ENCODE measurements at places on chromosomes 11 and 22.

GRCh38 chr11:65640483-65641296, 2.8 kb downstream of the SIPA1 start:
- DNase-seq: peak; percentile 52

DNA sequence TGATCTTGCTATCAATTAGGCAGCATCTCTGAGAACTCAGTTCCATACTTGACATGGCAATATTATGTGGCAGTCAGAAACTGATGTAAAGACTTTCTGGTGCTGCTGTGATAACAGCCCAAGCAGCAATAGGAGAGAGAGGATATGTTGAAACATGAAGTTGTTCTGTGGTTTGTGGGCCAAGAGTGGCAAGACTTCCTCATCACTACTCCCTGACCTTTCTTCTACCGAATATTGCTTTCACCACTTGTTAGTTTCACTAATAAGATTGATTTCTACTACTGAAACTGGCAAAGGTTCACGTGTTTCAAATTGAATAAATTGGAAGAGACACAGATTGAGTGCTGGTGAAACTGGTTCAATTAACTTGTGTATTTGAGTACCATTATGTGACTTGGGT, 852.6 kb upstream of the RAG2 start:
- no peak for DNase-seq

GRCh38 chr11:37727371-37727770, 1129.3 kb upstream of the RAG2 start:
- DNase-seq: no peak

DNA sequence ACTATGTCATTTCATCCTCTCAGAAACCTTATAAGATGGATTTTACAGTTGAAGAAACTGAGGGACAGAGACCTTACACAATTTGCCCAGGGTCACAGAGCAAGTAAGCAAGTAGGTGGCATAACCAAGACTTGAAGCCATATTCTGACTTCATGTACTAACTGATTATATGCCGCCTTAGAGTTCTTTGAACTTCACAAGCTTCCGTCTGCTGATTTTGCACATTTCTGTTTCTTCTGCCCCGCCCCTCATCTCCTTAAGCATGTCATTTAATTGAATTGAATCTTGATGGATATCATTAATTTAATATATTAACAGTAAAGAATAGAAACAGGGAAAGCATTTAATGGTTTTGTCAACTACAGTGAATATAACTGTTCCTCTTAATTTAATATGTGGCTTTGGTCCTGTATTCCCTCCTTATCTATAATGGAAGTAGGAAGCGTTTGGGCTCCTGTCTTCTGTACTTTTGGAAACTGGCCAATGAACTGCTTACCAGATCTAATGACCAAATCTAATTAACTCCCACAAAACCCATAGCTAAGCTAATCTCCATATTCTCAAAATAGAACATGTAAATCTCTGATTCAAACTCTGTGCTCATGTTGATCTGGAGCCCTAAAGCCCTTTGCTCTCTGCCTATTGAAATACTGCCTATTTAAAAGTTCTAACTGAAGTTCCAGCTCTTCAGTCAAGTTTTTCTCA, 30.4 kb downstream of the SIK2 start:
- no peak for DNase-seq

DNA sequence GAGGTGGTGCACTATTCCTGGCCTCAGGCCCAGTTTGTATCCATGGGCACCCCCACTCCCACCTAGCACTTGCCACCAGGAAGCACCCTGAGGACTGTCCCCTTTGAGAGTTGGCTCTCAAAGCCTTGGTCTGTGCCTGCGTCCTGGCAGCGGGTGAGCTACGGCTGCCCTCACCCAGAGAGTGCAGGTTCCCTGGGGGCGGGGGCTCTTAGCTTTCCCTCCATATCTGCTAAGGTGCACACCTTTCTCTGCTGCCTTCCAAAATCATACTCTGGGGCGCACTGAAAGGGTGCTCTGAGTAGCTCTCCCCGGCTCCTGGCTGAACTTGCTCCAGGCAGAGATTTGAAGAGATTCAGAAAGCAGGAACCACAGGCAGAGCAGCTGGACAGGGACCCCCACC, 7.1 kb downstream of the KCNQ1 start:
- no peak for DNase-seq

DNA sequence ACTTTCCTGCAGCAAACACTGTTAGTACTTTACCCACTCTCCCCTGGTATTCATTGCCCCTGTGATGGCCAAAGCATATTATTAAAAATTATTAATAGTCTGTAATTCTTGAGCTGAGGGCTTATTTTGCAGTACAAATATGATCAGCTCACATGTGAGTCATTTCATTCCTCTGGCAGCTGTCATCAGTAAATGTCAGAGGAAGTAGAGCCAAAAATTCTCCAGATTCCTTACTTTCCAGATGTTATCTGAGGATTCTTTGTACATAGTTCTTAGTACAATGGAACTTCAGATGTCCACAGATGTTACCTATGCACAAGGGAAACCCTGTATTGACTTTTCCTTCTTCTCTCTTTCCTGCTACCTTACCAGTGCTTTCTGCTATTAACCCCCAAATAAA, 12.5 kb downstream of the OR5B3 start:
- DNase-seq: no peak

GRCh38 chr22:46183733-46184132, 33.4 kb downstream of the PPARA start:
- no peak for DNase-seq

- DNase-seq: no peak
These were observed 33.7 kb downstream of the RNF121 start for GRCh38 chr11:71962428-71963038.

DNA sequence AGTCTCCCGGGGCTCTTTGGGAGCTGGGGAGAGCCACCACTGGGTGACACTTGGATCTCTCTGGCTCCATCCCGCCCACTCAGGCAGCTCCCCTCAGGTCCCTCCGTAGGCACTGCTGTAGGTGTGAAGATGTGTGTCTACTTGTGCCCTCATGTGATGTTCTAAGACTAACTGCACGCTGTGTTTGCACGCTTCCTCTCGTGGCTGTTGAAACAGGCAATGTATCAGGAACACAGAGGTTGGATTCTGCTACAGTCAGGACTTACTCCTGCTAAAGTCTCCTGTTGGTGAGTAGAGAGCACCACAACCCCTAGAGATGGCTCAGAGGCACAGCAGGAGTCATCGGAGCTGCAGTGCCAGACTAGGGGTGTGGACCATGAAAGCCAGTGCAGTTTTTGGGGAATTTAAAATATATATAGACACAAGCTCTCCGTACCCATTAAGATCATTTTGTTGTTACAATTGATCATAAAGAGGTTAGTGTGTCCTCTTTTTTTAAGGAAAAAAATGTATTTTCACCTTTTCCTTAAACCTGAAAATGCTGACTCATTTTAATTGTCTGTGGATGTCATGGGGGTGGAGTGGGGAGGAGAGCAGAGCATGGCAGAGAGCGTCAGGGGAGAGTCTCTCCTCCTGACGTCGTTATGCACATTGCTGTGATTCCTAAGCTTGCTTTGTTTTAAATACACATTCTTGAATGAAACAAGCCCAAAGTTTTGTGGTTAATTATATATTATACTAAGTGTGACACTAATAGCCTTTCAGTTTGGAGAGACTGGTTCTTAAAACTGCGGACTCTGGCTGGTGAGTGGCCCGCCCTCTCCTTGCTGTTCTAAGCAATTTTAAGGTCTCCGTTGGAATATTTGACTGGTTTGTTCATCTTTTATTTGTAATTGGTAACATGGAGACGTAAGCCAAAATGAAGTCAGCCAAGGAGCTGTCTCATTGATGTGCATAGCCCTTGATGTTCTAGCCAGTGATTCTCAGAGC, 16.2 kb upstream of the CTTN start:
- no peak for DNase-seq

GRCh38 chr11:30388957-30389356, 66.1 kb downstream of the ARL14EP start:
- DNase-seq: no peak

DNA sequence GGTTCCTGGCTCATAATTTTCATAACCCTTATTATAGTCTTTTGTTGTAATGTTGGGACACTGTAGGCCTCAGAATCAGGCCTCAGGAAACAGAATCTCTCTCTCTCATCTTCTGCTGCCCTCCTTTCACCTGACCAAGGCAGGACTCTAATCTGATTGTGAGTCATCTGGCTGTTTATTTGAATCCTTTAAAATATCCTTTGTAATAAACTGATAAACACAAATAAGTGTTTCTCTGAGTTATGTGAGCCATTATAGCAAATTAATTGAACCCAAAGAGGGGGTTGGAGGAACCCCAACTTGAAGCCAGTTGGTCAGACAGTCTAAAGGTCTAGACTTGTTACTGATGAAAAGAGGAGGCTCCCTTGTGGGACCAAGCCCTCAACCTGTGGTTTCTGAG, 30.6 kb downstream of the ACER3 start:
- DNase-seq: no peak

DNA sequence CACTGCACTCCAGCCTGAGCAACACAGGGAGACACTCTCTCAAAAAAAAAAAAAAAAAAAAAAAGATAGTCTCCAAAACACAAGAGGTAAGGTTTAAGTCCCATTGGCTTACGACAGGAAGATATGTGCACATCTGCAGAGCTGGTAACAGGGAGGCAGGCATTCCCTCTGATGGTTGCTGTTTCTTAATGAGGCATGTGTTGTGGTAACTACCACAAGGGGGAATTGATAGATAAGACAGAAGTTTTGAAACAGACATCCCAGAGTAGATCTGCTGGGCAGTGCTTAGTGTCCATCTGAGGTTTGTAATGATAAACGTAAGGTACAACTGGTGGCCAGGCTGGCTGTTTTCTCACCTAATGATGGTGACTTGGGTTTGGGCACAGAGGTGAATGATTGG, 4.7 kb downstream of the EIF1AD start:
- no peak for DNase-seq

DNA sequence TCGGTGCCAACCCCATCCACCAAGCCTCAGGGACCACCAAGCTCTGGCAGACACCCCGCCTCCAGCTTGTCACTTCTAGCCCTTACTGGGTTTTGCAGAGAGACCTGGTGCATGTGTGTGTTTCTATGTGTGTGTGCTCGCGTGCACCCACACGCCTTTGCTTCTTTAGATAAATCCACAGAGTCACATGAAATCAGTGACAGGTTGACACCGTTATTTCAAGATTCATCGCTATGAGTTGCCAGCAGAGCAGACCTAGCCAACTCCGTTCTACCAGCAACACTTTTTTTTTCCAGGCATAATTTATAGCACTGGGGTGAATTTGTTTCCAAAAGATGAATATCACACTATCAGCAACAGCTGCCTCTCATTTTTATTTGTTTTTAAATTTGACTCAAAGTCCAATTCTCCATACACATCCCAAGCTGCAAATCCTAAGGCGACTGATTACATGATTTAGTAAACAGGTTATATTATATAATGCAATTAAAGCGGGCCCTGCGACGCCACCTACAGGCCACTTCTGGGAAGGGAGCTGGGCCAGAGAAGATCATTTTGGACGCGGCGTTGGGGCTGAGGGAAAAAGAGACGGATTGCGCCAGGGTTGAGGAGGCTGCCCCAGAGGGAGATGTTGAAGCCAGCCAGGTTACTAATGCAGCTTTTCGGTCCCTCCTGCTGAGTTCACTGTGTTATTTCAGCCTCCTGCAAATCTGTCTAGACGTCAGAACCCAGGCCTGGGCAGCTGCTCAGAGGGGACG, 150.5 kb downstream of the FEZ1 start:
- peak; percentile 61 for DNase-seq

- no peak for DNase-seq
These were observed 5.0 kb upstream of the MRPL11 start for GRCh38 chr11:66443602-66444001.

GRCh38 chr11:23873406-23873805, 623.4 kb upstream of the LUZP2 start:
- DNase-seq: no peak

GRCh38 chr11:115920841-115921480, 416.7 kb upstream of the CADM1 start:
- DNase-seq: no peak

GRCh38 chr11:117510646-117511045, 183.0 kb downstream of the CEP164 start:
- no peak for DNase-seq

- DNase-seq: no peak
These were observed 68.5 kb downstream of the ARFGAP2 start for GRCh38 chr11:47108214-47108613.

GRCh38 chr22:48161298-48161697, 1398.8 kb downstream of the TBC1D22A start:
- DNase-seq: no peak

- DNase-seq: no peak
These were observed 82.3 kb downstream of the RASSF10 start for GRCh38 chr11:13091373-13091772.

GRCh38 chr11:107991868-107992414, 16.8 kb upstream of the CUL5 start:
- DNase-seq: no peak

GRCh38 chr22:37169406-37169805, 18.6 kb downstream of the C1QTNF6 start:
- no peak for DNase-seq

DNA sequence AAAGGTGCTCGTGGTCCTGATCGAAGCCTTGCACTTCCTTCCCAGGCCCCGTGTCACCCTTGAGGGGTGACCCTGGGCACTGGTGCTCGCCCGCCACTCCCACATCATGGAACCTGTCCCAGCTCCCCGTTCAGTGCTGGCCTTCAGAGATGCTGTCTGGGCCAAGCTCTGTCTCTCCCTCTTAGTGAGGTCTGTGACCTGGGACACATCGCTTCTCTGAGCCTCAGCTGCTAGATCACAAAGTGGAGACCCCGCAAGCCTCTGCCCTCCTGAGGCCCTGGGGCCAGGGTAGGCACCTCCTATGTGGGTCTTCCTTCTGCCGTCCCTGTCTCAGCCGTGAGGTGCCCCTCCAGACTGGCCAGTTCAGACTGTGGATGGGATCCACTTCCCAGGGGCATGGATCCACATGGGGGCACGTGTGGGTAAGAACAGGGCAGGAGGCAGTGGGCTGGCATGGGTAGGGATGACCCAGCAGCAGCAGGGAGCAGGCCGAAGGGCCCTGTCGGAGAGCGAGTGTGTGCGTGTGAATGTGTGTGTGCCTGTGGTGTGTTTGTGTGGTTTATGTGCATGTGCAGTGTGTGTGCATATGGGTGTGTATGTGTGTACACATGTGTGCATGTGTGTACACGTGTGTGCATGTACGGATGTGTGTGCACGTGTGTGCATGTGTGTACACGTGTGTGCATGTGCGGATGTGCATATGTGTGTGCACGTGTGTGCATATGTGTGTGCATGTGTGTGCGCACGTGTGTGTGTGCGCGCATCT, 1073.7 kb downstream of the BRD1 start:
- DNase-seq: no peak

GRCh38 chr22:22759889-22760546, 115.6 kb downstream of the GGTLC2 start:
- DNase-seq: no peak

- no peak for DNase-seq
These were observed 7.2 kb downstream of the AHNAK start for GRCh38 chr11:62539238-62539925.

- DNase-seq: no peak
These were observed 17.1 kb upstream of the GNAZ start for GRCh38 chr22:23053051-23053707.
